NCI-H1105 (cell line): ENCODE measurements at places on chromosomes 2 and 18.

GRCh38 chr2:223041527-223042109 is 10.4 kb upstream of the KCNE4 start:
- DNase-seq, result no peak

DNA sequence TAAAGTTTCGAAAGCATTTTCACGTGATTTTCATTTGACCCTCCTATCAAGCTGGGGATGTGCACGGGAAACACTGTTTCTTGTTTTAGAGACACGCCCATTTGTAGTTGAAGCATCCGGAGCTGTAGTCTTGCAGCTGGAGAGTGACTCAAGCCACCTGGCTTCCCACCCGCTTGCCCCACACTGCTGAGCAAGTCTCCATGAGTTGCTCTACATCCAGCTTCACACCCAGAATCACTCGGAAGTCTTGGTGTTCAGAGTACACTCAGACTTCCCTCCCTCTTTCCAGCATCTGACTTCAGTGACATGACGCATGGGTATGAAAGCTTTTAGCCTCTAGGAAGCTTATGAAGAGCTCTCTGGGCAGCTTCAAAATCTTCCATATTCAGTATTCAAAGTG is 262.4 kb downstream of the NBAS start:
- no peak for DNase-seq

DNA sequence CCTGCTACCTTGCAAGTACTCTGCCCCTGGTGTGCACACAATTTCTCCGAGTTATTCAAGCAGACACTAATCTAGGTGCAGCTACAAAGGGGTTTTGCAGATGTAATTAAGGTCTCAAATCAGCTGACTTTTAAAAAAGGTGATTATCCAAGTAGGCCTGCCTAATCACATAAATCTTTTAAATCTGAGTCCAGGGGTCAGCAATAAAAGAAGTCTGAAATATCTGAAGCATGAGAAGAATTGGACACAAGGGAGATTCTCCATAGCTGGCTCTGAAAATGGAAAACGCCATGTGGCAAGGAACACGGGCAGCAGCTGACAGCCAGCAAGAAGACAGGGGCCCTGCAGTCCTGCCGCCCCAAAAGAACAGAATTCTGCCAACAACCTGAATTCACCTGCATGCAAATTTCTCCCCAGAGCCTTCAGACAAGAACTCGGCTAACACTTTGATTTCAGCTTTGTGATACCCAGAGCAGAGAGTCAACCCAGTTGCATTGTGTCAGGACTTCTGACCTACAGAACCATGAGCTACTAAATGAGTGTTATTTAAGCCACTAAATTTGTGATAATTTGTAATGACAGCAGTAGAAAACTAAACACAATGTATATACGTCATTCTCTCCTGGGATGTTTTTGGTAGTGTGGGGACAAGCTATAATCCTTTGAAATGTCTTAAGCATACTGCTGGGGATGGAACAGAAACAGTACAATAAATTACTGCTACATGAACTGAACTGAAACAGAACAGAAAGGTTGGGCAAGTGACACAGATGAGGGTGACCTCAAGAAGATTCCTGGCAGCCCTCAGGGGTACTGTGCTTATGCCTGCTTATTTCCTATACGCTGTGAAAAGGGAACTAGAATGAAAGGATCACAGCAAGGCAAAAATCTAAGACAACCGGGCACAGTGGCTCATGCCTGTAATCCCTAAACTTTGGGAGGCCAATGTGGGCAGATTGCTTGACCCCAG is 3.2 kb downstream of the INO80C start:
- DNase-seq, result no peak

DNA sequence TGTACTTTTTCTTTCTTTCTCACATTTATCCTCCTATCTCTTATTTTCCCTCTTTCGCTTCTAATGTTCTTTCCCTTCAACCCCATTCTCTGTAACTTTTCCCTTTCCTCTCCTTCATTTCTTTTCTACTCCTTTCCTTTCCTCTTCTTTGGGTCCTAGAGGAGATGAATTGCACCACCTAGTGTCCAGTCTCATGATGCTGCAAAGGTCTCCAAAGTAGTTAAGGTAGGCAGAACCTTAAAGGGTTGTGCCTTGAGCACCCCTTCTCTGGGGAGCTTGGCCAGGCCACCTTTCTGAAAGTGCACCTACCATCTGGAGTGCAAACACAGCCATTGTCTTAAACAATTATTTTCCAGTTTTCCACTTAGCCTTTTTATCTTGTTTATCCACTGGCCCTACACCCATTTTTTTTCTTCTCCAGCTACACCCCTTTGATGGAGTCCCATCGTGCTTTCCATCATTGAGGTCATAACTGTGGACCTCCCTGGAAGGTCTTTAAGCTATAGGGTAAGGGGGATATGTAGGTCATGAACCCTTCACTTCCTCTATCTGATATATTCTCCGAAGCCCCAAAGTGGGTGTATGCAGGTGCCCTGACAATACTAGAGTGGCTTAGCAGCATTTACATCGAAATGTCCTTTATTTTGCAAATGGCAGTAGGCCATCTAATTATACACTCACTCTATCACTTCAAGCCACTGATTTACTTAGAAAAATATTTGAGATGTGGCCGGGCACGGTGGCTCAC is 155.9 kb downstream of the ESCO1 start:
- peak; percentile 35 for DNase-seq

DNA sequence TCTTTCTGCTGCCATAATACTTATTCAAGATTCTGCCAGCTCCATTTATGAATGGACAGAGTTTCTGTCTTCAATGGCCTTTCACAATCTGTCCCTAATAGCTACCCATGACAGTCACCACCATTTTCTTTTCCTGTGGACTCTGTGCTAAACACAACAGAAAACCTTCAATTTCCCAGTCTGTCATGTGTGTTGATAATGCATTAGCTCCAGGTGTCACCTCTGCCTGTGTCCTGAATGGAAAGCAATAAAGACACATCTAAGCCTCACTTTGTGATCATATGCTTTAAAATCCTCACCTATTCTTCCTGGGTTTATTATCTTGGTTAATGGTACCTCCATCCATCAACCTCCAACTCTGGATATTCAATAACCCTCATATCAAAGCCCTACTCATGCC is 772.2 kb downstream of the DCDC2C start:
- DNase-seq, result no peak
